WTC11 (cell line): ENCODE measurements at places on chromosomes 11 and 22.

DNA sequence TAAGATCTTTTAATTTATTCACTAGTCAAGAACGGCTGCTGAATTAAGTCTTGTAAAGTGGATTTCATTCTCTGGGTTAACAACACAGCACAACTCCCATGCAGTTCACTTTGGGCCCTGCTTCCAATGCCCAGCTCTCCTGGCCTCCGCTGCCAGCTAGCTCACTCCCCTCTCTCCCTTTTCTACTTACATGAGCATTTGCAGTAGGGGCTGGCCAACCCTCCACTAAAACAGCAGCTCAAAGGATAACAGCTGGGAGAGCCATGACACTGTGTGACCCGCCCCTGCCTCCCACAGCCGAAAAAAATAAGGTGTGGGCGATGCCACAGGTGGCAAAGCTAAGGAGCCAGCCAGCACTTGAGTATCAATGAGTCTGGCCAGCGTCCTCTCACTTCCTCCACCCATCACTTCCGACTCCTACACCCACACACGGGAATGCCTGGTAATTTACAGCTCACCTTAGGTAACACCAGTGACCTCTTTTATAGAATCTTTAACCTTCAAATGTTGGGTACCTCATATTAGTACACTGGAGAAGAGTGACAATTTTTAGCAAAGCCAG lies 56.8 kb downstream of the DGCR2 start:
- no peak for DNase-seq

GRCh38 chr11:131668500-131669400 lies 298.3 kb downstream of the NTM start:
- DNase-seq: peak; percentile 84

DNA sequence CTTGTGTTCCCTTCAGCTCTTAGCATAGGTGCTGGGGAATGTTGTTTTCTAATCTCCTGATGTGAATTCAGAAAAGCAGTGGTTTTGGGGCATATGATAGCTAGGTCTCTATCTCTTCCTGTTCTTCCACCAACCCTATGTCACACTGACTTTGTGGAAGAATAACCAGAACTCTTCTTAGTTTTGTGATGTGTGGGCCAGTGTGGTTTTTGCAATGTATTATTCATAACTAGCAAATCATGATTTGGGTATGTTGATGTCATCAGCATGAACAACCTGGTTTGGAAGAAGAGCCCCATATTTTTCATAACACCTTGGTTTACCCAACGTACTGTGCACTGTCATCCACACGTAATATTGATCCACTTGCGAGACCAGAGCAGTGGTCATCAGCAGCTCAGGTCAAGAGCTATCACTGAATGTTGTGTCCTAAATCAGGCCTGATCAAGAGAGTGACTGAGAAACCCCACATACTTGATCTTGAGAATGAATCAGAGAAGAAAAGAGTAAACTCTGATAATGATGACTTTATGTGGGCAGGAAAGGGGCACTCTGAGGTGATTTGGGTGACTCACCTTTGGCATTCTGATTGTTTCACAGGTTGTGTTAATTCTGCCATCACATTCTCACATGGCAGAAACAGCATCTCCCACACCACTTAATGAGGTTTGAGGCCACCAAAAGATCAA lies 19.4 kb upstream of the MS4A6E start:
- no peak for DNase-seq

GRCh38 chr11:11814614-11815452 lies 26.9 kb upstream of the USP47 start:
- no peak for DNase-seq

DNA sequence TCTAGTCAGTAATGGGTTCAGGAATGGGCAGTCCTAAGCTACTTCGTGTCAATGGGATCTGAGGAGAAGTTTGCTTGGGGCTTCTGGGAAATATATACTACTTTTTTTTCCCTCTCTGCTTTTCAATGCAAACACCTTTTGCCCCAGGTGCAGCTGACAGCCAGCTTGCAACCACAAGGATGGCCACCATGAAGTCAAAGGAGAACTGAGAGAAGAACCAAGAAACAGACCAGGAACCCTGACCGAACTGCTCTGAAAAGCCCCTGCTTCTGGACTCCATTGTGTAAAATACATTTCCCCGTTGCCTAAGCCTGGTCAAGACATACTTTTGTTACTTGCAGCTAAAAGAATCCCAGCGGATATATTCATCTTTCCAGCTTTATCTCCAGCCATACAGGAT lies 20.1 kb upstream of the CD44 start:
- no peak for DNase-seq

DNA sequence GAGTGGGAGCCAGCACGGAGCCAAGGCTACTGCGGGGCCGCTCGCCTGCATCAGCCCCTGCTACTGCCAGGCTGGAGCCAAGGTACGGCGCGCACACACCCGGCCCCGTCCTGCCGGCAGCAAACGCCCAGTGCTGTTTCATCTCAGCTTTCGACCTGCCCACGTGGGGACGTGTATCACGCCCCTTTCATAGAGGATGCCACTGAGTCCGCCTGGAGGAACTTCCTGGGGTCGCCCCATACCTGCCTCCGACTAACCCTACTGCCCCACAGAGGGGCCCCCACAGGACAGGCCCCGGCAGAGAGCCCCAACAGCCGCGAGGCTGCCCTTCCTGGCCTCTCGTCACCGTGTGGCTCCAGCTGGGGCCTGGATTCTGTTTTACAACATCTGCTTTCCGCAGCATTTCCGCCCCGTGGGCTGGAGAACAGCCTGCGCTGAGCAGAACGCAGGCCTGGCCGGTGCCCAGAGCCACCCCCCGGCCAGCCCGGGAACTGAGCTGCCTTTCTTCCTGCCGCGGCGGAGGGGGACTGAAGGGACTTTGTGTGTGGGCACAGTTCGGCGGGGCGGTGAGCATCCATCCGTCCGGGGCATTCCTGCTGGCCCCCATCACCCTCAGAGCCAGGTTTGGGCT lies 22.9 kb upstream of the ARHGAP8 start:
- no peak for DNase-seq

DNA sequence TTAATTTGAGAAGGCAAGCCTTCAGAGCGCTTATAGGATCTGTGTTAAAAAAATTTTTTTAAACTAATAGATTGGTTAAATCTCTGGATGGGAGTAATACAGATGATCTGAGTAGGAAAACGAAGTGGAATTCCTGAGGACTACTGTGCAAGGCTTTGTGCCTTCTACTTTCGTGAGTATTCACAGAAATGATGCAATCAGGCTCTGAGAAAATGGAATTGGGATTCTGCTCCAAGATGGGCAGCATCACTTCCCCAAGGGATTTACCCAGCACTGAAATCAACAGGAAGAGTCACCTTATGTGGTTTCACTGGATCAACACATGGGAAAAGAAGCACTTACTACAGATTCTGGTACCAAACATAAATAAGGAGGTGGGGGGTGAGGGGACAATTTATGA lies 12.5 kb downstream of the KMT5B start:
- DNase-seq: no peak

DNA sequence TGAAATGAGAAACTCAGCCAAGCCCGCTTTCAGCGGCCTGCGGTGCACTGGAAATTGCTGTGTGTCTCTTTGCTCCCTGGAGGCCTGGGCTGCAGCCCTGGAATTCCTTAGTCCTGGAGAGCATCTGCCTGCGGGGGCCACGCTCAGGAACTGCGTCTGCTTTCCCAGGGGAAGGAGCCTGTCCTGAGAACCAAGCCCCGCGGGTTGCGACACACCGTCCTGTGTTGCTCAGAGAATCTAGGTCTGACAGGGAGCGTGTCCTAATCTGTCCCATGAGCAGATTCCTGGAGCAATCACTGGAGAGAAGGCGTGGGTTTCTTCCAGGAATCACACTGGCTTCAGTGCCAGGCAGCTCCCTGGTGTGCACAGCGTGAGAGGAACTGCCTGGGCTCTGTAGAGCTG lies 708.1 kb downstream of the BRD1 start:
- DNase-seq: peak; percentile 43

DNA sequence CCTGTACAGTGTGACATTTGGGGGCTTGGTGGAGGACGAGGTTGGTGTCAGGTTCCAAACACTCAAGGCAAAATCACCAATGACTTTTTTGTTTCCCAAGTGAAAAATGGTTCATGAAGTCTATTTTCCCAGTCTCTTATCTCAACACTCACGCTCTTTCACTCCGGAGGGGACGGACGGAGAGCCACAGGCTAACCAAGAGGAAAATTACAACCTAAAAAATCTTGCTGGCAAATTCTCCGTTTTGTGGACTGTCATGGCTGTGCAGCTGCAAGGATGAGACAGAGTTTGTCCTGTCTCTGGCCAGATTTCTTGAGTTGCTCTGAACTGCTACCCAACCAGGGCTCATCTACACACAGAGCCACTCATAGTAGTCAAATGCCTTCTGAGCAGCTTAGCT lies 101.2 kb downstream of the ABTB2 start:
- no peak for DNase-seq

GRCh38 chr11:121767433-121767832 lies 314.7 kb upstream of the SORL1-AS1 start:
- DNase-seq: no peak

GRCh38 chr11:125869521-125869920 lies 17.9 kb upstream of the HYLS1 start:
- no peak for DNase-seq

GRCh38 chr11:40281052-40281580 lies 1178.3 kb downstream of the LRRC4C start:
- no peak for DNase-seq

DNA sequence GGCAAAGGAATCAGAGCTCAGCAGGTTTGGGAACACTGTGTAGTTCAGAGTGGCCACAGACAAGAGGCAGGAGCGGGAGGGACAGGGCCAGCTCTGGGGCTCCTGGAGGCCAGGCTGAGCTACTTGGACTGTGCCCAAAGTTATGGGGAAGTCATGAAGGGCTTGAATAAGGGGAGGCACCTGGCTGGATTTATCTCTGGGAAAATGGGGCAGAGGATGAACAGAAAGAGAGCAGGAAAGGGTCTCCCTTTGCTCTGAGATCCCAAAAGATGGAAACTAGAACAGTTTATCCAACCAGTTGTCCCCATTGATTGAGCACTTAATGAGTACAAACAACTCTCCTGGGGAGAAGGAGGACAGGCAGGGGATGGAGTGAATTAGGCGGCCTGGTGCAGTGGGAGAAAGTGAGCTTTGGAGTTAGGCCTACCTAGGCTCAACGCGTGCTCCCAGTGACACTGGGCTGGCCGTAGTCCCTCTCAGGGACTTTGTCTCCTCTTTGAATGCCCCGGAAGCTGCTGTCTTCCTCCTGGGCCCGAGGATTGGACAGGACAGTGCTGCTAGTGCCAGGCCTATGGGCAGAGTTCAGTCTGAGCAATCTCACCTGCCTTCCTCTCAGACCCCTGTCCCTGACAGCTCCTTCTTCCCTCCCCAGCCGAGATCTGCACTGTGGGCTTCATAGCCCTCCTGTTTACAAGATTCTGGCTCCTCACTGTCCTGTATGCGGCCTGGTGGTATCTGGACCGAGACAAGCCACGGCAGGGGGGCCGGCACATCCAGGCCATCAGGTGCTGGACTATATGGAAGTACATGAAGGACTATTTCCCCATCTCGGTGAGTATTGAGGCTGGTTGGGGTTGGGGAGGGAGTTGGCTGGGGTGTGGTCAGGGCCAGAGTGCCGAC lies 2.0 kb downstream of the MOGAT2 start:
- DNase-seq: no peak
